ENCODE measurements at places on chromosomes 12 and 14.

- no peak for DNase-seq
These were observed 38.8 kb downstream of the DIO2 start for GRCh38 chr14:80172375-80173051.

DNA sequence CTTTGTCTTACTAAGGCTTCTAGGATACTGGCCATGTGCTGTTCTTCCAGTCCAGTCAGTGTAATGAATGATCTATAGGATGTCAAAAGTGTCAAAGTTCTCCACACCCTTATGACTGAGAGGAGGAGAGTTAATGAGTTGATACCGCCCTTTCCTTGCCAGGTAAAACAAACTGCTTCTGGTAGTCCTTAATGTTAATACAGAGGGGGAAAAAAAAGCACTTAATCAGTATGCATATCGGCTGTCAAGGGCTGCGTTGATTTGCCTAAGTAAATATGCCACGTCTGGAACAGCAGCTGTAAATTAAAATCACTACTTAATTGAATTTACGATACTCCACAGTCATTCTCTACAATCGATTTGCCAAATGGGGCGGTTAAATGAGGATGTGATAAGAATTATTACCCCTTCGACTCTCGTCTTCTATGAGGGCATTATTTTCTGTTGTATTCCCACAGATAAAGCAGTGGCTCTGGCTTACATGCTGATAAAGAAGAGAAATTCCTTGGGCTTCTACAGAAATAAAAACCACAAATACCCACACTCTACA is 416.0 kb downstream of the KCNH5 start:
- DNase-seq = no peak

DNA sequence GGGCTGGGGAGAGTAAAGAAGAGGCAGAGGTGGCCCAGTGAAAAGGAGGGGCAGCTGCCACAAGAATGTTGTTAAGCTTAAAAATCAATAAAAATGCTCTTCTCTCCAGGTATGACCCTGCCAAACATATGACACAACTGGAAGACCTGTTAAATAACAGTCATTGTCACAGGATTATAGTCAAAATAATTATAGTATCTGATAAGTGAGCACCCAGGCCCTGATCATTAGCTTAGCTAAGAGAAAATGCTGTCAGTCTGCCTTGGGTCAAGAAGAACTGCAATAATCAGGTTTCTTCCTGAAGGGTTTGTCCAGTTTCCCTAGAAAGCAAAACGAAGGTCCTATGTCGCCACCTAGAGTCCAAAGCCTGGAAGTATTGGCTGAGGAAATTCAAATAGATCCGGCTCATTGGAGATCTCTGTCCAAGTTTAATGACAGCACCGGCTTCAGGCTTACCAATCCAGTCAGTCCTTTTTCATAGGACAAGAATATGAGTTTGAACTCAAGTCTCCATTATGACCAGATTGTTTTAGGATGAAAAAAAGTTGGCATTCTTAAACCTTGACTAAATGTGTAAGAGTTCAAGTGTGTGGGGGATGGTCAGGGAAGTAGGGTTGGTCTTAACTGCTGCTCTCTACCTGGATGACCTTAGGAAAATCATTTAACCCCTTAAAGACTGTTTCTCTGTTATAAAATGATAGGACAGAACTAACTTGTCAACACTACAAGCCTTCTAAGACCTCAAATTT is 22.5 kb upstream of the NKX2-8 start:
- peak; percentile 53 for DNase-seq

- no peak for DNase-seq
These were observed 25.3 kb upstream of the FAM181A start for GRCh38 chr14:93901813-93902212.

GRCh38 chr12:10165421-10165820 is 6.5 kb downstream of the OLR1 start:
- DNase-seq = no peak

- no peak for DNase-seq
These were observed 55.7 kb downstream of the ITPK1 start for GRCh38 chr14:93059917-93060545.

- no peak for DNase-seq
These were observed 3.3 kb downstream of the LTB4R start for GRCh38 chr14:24314377-24315193.

GRCh38 chr14:95548328-95548929 is 13.6 kb downstream of the GLRX5 start:
- DNase-seq = no peak

DNA sequence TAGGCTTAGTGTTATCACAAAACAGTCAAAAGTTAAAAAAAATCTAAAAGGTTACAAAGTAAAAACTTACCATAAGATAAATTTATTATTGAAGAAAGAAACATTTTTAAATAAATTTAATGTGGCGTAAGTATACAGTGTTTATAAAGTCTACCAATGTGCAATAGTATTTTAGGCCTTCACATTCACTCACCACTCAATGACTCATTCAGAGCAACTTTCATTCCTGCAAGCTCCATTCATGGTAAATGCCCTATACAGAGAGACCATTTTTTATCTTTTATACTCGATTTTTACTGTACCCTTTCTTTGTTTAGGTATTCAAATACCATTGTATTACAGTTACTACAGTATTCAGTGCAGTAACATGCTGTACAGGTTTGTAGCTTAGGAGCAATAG is 124.5 kb downstream of the ANO4 start:
- no peak for DNase-seq

- no peak for DNase-seq
These were observed 30.3 kb upstream of the MDGA2 start for GRCh38 chr14:47705683-47706082.

DNA sequence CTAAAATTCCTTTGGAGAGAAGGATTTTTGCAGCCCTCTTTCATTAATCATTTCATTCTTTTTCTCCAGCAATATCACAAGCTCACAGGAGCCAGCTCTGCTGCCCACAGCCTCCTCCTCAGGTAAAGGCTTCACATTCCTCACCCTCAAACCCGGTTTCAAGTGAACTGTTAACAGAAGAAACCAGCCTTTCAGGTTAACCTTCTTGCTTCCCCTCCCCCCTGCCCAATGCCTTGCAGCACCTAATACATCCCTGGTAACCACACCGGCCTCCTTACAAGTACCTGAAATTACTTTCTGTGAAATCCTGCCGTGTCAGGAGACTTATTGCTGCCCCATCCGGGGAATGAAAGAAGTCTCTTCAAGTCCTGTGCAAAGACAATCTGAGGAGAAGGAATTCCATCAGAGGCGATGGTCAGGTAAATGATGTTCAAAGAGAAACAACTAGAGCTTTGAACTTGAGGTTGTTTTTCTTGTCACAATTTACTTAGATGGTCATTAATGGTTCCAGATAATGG is 111.2 kb downstream of the MYRFL start:
- DNase-seq = no peak

- no peak for DNase-seq
These were observed 163.1 kb upstream of the TMPO start for GRCh38 chr12:98352218-98352811.

DNA sequence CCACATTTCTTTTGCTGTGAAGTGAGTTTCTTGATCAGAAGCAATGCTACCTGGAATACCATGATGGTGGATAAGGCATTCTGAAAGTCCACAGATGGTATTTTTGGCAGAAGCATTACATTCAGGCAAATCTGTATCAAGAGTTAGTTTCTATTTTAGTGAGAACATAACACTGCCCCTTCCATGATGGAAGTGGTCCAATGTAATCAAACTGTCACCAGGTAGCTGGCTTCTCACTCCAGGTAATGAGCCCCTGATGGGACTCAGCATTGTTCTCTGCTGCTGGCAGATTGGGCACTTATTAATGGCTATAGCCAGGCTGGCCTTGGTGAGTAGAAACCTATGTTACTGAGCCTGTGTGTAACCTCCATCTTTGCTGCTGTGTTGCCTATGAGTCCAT is 80.7 kb downstream of the KCNA5 start:
- no peak for DNase-seq

- DNase-seq = no peak
These were observed 521.0 kb upstream of the ATP2B1 start for GRCh38 chr12:90229407-90230170.

DNA sequence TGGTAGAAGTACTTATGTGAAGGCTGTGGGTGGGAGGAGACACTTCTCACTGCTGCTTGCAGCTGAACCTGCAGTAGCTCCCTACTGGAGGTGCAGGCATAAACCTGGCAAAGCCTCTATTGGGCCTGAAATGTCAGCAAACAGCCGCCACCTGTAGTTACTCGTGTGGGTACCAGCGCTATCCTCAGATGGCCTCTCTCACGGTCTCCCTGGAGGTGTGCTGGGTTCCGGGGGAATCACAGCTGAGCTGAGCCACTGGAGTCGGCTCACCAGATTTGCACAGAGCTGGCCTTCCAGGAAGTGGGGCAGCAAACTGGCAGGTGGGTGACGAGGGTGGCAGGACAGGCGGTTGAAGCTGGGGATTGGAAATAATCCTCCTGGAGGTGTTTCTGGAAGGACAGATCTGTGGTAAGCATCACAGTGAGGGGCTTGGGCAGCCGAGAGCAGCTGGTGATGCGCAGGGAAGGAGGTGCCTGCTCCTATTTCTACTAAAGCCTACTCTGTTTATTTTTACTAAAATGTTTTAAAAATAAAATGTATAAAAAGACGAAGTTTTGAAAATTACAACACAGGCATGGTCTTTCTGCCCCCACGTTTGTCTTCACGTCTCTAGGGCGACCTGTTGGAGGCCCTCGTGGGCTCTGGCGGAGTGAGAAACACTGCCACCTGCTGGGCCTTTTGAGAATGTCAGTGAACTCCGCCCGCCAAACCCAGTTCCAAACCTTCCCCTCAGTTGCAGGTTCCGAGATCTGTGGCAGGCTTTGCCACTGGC is 67.8 kb upstream of the PLEKHG3 start:
- DNase-seq = peak; percentile 77

DNA sequence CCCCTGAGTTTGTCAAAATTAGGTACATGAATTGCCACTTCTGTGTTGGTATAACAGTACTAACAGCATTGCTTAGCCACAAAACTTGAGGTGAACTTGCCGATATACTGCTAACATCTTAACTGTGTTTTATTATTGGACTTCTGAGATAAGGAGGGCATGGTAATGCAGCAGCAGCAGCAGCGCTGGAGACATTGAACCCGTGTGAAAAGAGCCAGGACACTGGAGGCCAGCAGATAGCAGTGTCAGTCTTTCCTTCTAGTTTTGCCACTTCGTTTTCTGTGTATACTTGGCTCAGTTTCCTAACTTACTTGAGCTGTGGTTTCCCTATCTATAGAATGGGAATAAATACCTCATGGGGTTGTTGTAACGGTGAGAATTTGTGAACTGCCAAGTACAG is 82.7 kb downstream of the KTN1 start:
- no peak for DNase-seq

DNA sequence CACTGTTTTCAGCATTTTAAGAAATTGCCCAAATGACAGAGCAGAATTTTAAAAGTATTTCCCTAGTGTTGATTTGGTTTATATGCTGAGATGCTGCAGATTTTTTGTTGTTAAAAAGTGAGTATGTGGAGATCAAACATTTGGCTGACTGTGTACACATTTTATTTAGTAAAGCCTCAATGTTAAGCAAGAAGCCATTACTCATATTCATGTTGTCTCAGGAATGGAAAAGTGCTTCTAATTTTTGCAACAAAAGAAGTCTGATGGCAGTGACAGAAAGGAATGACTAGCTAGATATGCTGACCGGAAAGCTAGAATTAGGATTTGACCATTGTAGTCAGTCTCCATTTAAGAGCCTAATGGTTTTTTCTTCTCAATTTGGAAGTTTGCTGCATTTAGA is 22.5 kb downstream of the SLC38A6 start:
- DNase-seq = no peak

- DNase-seq = no peak
These were observed 459.5 kb downstream of the RMST start for GRCh38 chr12:97921979-97922722.

GRCh38 chr12:52041695-52042123 is 9.5 kb upstream of the NR4A1 start:
- DNase-seq = no peak

- DNase-seq = no peak
These were observed 7.7 kb upstream of the DCP1B start for GRCh38 chr12:2011643-2012607.

- no peak for DNase-seq
These were observed 319.9 kb downstream of the AEBP2 start for GRCh38 chr12:19759227-19759626.

GRCh38 chr12:59149995-59150642 is 229.8 kb upstream of the LRIG3 start:
- DNase-seq = peak; percentile 9

DNA sequence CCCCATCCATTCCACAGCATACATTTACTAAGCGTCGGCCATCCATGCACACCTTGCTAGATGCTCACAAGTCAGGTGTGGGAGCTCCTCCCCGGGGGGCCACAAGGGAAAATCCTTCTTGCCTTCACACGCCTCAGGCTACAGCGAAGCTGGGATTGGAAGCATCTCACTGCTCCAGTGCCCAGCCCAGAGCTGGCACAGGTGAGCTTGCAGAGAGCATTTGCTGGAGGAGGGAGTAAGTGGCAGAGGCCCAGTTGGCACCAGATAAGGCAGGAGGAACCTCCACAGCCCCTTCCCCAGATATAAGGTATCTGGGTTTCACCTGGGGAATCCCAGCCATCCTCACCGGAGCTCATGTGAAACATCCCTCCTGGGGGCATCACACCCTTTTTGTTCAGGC is 1.8 kb downstream of the TRPV4 start:
- no peak for DNase-seq

DNA sequence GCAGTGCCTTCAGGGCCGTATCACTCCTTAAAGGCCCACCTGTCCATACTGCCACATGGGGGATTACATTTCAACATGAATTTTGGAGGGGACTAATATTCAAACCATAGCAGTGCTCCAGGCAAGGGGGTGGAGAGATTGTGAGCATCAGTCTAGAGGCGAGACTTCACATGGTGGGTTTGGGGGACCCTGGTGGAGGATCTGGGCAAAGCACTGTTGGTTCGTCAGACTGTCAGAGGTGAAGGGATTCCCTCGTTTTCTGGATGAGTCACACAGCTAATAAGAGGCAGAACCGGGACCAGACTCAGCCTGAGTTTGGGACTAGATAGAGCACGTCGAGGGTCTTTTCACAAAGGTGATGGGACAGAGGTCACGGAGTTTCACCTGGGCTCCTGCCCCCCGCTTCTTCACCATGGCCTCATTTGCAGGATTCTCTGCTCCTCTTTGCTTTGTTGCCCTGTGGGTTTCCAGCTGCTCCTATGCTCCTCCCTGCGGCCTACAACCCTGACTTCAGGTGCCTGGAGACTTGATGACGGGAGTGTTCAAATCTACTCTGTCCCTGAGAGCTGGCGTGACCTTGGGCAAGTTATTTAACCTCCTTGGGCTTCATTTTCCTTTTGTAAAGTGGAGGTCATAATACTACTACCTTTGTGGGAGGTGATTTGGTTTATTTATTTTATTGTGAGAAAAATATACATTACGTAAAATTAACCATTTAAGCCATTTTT is 41.5 kb downstream of the TEAD4 start:
- DNase-seq = no peak

- DNase-seq = no peak
These were observed 827.9 kb downstream of the FLRT2 start for GRCh38 chr14:86357876-86358275.

DNA sequence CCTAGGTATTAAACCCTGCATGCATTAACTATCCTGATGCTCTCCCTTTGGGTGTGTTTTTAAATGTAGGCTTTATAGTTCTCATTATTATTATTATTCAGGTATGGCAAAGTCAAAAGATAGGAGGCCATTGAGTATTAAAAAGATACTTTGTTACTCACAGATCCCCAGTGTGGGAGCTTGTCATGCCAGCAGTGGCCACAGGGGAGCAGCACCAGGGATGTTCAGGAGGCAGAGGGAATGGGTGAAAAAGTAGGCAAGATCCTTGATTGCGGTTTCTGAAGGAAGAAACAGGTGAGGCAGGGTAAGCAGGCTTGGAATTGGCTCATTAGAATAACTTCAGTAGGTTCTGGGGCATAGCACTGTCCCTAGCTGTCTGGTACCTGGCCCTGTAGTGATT is 382.2 kb downstream of the MED13L start:
- DNase-seq = no peak

GRCh38 chr14:54329082-54329695 is 67.6 kb upstream of the CDKN3 start:
- peak; percentile 44 for DNase-seq

All from neural crest cell (in vitro differentiated cells).